ENCODE measurements at places on chromosomes 1 and 21.

GRCh38 chr1:34028381-34029055 lies 136.5 kb downstream of the CSMD2 start:
- DNase-seq, result no peak

DNA sequence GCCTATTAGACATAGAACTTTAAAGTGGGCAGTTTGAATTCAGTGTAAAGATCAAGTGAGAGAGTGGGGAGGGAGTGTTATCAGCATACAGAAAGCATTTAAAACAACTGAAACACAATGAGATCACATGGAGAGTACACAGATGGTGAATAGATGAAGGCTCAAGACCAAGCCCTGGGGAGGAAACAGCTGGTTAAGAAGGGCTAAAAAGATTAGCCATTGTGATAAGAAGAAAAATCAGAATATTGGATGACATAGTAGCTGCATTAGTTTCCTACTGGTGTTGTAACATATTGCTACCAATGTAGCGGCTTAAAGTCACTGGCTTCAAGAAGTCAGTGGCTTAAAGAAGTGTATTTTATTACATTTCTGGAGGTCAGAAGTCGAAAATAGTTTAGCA lies 443.4 kb upstream of the RGS18 start:
- DNase-seq, result no peak

DNA sequence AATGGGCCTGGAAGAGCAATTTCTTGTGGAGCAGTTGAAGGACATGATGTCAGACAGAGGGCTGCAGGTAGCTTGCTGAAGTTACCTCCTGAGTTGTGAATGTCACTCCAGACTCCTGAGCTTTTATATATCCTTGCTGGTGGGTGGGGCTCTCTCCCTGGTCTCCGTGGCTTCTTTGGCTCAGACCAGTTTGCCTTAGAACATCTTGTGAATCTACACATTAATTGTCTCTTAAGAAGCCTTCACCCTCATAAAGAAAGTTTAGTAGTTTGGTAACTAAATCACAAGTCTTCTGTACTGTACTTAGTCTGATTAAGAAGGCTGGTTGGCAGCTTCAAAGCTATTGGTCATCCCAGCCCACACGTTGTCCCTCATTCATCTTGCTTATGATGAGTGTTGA lies at the start of gene KRTAP11-1:
KRTAP11-1 (minus strand) TSS at position 101 of the 400 bp plus-strand sequence; CDS start at position 45, 56 bp downstream.
- DNase-seq, result no peak

DNA sequence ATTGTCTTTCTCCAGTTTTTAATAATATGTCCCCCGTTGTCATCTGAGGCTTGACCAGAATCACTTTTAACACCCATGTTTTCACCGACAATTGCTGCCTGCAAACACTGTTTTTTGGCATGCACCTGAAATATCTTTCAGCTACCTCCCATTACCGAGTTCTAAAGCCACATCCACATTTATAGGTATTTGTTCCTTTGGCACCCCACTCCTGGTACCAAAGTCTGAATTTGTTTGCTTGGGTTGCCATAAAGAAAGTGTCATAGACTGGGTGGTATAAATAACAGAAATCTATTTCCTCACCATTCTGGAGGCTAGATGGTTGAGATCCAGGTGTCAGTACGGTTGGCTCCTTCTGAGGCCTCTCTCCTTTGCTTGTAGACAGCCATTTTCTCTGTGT lies 94.2 kb downstream of the OBSCN start:
- no peak for DNase-seq

DNA sequence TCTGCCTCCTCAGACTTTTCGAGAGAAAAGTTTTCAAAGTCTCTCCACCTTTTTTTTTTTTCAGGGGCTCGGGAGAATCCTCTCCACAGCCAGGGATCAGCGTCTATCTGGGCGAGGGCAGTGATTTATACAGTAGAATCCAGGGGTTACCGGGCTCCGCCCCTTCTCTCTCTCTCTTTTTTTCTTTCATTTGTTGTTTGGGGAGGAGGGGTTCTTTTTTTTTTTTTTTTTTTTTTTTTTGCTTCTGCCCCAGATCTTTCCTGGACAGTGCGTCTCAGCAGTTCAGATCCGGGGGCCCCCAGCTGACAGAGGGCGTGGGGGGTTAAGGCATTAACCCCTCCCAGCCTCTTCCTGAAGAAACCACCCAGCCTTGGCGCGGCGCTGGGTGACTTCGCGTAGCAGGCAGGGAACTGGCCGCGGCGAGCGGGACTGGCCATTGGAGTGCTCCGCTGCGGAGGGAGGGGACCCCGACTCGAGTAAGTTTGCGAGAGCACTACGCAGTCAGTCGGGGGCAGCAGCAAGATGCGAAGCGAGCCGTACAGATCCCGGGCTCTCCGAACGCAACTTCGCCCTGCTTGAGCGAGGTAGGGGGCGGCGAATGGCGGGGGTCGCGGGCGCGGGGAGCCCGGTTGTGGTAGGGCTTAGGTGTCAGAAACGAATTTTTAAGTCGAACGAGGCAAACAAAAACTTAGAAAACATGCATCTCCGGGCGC lies at the start of gene S1PR1:
S1PR1 (plus strand) TSS at position 504 of the 713 bp plus-strand sequence. CDS start 1,966 bp downstream, outside the sequence.
- DNase-seq, result peak; percentile 53

DNA sequence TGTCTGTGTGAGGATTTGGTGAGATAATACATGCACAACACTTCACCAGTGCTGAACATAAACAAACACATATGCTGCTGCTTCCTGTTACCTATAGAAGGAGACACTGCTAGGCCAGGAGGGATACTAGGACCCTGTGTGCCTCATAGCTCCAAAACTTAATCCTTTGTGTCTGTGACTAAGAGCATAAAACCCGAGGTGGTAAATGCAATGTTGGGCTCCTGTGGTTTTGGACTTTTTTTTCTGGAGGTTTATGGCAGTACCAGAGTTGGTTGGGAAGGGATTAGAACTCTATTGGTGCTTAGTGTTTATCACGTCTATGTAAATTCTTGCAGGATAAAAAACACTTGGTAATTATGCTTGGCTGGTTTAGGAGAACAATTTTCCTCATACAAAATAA lies 122.9 kb downstream of the NUF2 start:
- no peak for DNase-seq

DNA sequence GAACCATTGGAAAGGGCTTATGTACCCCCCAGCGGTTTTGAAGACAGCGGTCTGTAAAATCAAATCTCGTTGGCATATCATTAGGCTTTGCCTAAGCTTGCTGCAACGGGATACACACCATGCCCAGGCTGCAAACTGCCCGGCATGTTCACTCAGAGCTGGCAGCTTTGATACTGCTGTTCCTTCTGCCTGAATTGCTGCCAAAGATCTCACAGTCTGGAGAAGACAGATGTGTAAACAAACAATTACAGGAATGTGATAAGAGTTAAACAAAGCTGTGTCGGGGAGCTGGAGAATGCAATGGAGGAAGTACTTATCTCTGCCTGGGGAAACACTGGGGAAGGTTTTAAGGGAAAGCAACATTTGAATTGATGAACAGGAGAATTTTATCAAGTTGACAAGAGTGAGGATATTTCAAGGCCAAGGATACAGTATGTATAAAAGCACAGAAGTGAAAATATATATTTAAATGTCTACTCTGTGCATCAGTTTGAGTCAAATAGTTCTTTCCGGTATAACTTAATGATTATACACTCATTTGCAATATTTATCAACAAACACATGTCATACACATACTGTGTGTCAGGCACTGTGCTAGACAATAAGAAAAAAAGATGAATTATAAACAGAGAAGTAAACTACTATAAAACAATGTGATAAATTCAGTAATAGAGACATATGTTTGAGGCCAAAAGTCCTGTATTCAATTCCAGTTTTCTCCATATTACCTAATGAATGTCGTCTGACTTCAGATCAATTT lies 29.9 kb downstream of the CHML start:
- no peak for DNase-seq

- no peak for DNase-seq
Observed at GRCh38 chr1:24903560-24903954, 26.5 kb downstream of the RUNX3 start.

DNA sequence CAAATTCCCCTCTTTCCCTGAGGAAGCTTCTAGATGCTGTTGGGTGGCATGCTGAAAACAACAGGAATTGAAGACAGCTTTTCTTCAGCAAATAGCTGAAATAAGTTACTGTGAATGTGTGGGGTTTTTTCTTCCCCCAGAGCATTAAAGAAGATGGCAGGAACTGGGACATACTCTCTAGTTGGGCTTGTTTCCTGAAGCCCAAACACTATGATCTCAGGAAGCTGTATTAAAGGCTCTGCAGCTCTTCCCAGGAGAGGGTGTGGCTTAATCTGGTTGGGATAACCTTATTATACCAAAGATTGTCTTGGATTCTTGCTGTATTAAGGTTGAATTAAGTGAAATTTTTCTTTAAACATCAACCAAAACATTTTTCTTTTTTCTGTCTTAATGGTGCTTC lies 64.9 kb upstream of the LMO4 start:
- no peak for DNase-seq

DNA sequence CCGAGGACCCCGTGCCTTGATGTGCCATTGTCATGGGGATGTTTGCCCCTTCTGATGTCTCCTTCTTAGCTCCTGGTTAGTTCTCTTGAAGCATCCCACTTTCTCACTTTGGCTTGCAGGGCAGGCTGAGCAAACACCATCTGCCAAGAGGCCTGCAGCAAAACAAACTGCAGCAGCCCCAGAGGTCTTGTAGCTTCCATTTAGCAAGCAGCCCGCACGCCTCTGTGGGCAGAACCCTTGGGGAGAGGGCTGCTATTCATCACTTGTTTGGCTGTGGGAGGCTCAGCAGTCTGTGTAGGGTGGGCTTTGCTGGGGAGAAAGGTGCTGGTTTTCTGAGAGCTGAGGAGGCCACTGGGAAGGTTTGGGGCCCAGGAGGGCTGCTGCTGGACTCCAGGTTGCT lies 56.7 kb downstream of the KCNC4 start:
- no peak for DNase-seq

DNA sequence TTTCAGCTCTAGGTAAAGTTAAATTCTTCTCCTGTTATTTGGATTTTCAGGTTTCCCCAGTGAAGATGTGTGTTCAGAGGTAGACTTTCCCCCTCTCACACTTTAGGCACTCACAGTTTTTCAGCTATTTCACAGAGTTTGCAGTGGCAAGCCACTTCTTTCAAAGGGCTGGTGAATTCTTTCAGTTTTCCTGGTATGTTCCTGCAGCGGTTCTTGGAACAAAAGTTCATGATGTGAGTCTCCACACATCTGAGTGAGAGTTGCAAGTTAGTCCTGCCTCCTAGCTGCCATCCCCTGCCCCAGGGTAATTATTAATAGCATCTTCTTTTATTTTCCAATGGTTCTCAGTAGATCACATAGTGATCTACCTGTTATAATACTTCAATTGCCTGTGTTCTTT lies 27.3 kb upstream of the CD84 start:
- no peak for DNase-seq

GRCh38 chr1:42221952-42222606 lies 57.5 kb upstream of the GUCA2A start:
- DNase-seq, result no peak

DNA sequence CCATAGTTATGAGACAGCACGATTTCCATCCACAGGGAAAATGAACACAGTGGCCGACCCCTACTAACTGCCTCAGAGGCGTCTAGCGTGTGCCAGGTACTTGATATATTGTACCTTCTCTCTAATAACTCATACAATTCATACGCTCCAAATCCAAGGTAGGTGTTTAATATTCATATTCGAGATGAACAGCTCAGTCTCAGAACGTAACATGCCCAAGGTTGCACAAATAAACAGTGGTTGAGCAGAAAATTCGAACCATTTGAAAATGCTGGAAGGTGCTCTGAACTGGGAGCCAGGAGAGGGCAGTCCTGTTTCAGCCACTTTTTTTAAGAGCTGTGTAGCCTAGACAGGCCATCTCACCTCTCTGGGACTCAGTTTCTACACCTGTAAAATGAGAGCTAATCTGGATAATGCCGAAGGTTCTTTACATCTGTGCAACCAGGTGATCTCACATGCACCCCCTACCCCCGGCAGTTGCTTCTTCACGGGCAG lies 7.9 kb downstream of the SLC45A3 start:
- DNase-seq, result no peak

- no peak for DNase-seq
Observed at GRCh38 chr1:226400519-226401354, 7.2 kb downstream of the PARP1 start.

DNA sequence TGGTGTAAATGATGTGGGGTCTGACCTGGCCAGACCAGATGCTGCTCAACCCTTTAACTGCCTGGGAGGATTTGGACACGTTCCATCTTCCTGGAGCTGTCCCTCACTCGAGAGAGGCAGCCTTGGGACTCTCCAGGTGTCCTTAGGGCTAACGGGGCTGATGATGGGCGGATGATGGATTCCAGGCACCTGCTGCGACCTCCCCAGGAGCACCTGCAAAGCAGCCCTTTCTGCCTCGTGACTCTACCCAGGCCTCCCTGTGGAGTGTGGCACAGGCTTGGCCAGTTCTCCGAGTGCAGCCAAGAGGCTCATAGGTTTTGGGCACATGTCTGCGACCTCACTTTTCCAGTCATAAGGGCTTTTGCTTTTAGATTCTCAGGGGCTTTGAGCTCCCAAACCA lies 12.3 kb upstream of the TRIM17 start:
- no peak for DNase-seq

DNA sequence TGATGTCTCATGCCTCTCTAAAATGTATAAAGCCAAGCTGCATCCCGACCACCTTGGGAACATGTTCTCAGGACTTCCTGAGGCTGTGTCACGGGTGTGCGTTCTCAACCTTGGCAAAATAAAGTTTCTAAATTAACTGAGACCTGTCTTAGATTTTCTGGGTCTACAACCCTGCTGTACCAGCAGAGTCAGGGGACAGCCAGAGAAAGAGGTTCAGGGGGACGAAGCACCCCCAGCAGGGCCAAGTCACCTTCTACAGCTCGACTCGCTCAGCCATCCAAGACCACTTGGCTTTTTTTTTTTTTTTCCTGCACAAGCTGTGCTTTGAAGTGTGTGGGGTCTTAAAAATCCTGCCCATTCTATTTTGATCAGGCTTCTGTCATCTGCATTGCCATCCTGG lies 28.5 kb upstream of the PDE9A start:
- no peak for DNase-seq

DNA sequence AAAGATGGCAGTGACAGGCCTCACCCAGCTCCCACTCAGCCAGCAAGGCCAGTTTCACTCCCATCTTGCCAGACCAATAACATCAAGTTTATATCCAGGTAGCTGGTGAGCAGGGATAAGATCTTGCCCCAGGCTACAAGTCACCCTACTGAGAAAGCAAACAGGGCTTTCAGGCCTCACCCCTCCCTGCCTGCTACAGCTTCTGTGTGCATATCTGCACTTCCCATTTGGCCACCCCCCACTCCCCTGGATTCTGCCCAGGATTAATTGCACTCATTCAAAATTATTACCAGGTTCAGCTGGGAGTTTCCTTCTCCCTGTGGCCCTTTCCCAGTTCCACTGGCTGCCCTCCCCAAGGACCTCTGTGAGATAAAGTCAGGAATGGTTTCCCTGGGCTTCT lies 352.1 kb downstream of the TBX15 start:
- DNase-seq, result no peak

- no peak for DNase-seq
Observed at GRCh38 chr1:219076326-219076937, 97.2 kb upstream of the LYPLAL1 start.

DNA sequence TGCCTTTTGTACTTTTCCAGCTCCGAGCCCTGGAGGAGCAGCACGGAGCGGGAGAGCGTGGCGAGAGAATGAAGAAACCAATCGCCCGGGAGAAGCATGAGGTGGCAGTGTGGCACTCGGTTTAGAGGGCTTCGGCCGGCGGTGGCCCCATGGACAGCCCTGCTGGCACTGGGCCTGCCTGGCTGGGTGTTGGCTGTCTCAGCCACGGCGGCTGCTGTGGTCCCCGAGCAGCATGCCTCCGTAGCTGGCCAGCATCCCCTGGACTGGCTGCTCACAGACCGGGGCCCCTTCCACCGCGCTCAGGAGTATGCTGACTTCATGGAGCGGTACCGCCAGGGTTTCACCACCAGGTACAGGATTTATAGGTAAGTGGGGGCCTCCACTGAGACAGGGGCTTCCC lies 59.0 kb downstream of the BRINP2 start:
- DNase-seq, result no peak
